ENCODE measurements at places on chromosomes 11 and 22. TPM values are rescaled to one million over a fixed set of nuclear protein-coding genes. Genes with fewer than 3 reads are reported as not detected.

The MTCH2 gene
- 52.1 TPM for total RNA-seq

The LRRC56 gene
- 1.3 TPM for total RNA-seq

The SLC6A5 gene
- total RNA-seq: not detected

The SLC36A4 gene
- total RNA-seq: 7.3 TPM

The FAM118B gene
- 21.0 TPM for total RNA-seq

The TMEM86A gene
- total RNA-seq: 0.83 TPM

The GLB1L3 gene
- total RNA-seq: not detected

The OR52E2 gene
- not detected for total RNA-seq

The OR51B4 gene
- 0.17 TPM for total RNA-seq

The MUC5AC gene
- not detected for total RNA-seq

The MIOX gene
- total RNA-seq: under 0.01 TPM

The LDHAL6A gene
- not detected for total RNA-seq

The APOBEC3A gene
- total RNA-seq: not detected

The SLC3A2 gene
- 344 TPM for total RNA-seq

The CRY2 gene
- 21.5 TPM for total RNA-seq

The DEFB131B gene
- not detected for total RNA-seq

The HBB gene
- total RNA-seq: not detected

The SLC22A9 gene
- not detected for total RNA-seq

The GPR83 gene
- not detected for total RNA-seq

The MS4A4E gene
- not detected for total RNA-seq

The APOA5 gene
- total RNA-seq: not detected

Data from fibroblast of lung (primary cell).